EL (cell line): ENCODE measurements at places on chromosomes 4 and X.

- DNase-seq, result no peak
Measured at GRCh38 chrX:79601341-79602131, 234.4 kb upstream of the ITM2A start.

DNA sequence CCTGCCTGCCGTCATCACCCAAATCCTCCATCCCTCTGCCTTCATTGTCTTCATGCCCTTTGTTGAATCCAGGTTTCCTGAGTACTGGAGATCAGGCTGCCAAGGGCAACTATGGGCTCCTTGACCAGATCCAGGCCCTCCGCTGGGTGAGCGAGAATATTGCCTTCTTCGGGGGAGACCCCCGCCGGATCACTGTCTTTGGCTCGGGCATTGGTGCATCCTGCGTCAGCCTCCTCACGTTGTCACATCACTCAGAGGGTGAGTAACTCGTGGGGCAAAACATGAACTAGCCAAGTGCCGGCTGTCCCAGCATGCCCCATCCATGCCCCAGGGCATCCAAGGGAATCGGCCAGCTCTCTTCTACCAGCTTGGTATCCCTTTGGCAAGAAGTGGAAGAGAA lies 19.4 kb downstream of the NLGN3 start:
- no peak for DNase-seq

DNA sequence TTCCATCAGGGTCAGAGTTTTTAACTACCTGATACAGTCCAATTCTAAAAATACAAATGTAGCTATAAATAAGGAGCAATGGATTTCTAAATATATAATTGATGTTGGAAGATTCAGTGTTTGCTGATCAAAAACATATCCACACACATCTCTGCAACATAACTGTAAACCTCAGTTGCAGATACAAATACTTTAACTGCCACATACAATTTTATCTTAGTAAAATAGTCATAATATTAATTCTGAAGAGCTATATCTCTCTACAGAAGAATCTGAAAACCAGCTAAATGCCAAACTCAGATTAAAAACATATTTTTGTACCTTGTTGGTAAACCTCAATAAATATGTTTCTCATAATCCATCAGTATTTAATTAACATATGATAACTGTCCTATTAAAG lies 674.3 kb upstream of the INTU start:
- DNase-seq, result no peak

DNA sequence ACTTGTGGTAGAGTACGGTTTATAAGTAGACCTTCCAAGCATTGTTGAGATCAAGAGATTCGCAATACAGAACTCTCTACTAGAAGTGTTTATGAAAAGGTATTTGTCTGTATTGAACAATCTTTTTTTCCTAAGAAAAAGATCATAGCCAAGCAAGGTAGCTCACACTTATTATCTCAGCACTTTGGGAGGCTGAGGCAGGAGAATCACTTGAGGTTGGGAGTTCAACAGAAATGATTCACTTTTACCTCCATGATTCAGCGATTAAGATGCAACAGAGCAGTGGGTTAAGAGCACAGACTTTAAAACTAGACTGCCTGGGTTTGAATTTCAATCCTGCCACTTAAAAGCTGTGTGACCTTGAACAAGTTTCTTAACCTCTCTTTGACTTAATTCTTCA lies 74.3 kb downstream of the TMEM156 start:
- no peak for DNase-seq

GRCh38 chr4:81180916-81181315 lies 34.1 kb downstream of the PRKG2 start:
- no peak for DNase-seq

DNA sequence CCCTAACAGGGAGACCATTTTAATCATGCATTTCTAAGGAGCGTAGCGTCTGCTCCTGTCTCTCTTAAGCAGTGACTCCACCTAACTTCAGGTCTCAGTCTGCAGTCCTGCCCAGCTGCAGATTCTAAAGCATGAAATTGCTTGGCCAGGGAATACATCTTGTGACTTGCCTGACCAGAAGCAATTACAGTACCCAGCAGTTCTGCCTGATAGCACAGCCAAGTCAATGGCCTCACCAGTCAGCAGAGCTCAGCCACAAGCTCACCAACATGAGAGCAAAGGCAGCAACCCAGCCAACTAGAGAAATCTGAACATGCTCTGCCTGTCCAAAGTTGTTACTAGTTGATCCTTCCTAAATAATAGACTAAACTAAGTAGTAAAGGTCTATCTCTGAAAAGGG lies 2011.9 kb upstream of the PCDH10 start:
- DNase-seq, result no peak

DNA sequence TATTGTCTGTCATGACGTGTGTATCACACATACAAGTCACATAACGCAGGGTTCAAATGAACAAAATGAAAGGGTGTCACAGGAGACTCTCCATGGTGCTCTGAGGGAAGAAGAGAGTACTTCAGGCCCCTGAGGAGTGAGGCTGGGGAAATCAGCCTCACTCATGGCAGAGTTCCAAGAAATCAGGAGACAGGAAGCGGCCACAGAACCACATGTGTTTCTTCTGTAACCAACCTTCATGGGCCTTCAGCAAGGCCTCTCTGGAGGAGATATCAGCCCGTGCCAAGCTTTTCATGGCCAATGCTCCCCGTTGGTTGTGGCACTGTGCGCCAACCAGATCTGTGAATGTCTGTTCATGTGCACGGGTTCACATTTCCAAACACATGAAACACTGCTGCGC lies 76.0 kb downstream of the NAT8L start:
- DNase-seq, result peak; percentile 49

DNA sequence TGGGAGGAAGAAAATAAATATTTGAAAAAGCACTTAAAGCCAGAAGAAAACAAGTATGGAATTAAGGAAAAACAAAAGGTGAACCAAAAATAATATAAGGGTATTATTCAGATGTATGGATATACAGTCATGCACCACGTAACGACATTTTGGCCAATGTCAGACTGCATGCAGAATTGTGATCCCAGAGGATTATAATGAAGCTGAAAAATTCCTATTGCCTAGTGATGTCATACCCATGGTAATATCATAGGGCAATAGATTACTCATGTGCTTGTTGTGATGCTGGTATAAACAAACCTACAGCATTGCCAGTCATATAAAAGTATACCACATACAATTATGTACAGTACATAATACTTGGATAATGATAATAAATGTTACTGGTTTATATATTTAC lies 20.9 kb downstream of the GLRA3 start:
- DNase-seq, result no peak

GRCh38 chrX:43734444-43734843 lies 78.3 kb downstream of the MAOA start:
- no peak for DNase-seq

GRCh38 chrX:2696698-2697215 lies 5.7 kb downstream of the CD99 start:
- DNase-seq, result peak; percentile 92

- DNase-seq, result peak; percentile 77
Measured at GRCh38 chr4:39521253-39521919, 5.9 kb downstream of the UGDH start.

- no peak for DNase-seq
Measured at GRCh38 chrX:10414156-10414824, 206.1 kb downstream of the MID1 start.

GRCh38 chrX:108025954-108026600 lies 18.8 kb upstream of the VSIG1 start:
- DNase-seq, result no peak

DNA sequence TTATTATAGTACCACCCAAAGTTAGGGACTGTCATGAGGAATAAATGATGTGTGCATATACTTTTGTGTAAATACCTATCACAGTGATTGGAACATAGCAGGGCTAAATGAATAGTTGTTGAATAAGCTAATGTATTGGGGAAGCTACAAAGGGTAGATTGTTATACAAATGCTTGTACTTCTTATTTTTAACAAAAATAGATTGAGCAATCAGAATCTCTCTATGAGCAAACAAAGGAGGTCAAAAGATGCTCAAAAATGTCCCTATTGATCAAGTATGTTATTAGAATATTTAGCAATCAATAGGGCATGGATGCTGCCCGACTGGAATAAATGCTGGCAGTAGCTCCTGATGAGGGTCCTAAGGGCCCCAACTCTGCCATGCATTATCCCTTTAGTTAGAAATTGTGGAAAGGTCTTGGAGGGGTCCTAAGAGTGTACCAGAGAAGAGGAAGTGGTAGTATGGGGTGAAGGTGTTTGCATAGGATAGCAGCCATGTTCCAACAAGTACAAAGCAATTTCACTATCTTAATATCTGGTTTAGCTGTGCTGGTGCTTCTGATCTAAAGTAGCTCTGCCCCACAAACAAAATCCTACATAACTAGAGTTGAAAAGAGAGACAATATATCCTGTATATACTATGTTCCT lies 33.1 kb upstream of the TAPT1 start:
- DNase-seq, result no peak

DNA sequence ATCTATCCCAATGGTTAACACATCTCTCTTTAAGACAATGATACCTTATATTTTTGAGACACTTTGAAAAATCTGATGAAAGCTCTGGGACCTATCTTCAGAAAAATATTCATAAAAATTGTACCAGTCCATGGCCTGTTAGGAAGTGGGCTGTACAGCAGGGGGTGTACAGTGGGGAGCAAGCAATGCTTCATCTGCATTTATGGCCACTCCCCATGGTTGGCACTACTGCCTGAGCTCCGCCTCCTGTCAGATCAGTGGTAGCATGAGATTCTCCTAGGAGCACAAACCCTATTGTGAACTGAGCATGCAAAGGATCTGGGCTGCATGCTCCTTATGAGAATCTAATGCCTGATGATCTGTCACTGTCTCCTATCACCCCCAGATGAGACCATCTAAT lies 42.6 kb downstream of the C4orf51 start:
- peak; percentile 5 for DNase-seq

GRCh38 chrX:21408307-21408706 lies 34.1 kb downstream of the CNKSR2 start:
- no peak for DNase-seq

DNA sequence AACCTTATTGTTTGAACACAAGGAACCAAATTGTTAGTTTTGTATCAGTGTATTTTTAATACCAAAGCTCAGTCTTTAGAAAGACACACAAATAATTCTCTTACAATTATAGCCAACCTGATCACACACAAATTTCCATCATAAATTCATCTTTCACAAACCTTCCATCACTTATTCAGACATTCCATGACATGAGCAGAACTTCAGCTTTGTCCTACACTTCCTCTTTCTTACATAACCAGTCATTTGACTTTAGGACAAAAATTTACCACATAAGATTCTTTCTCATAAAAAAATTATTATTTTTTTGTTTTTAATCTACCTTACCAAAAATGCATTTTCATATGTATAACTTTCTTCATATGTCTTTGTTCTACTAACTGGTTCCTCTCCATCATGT lies 312.2 kb downstream of the GALNTL6 start:
- DNase-seq, result no peak

- no peak for DNase-seq
Measured at GRCh38 chr4:30450474-30450873, 269.7 kb upstream of the PCDH7 start.

DNA sequence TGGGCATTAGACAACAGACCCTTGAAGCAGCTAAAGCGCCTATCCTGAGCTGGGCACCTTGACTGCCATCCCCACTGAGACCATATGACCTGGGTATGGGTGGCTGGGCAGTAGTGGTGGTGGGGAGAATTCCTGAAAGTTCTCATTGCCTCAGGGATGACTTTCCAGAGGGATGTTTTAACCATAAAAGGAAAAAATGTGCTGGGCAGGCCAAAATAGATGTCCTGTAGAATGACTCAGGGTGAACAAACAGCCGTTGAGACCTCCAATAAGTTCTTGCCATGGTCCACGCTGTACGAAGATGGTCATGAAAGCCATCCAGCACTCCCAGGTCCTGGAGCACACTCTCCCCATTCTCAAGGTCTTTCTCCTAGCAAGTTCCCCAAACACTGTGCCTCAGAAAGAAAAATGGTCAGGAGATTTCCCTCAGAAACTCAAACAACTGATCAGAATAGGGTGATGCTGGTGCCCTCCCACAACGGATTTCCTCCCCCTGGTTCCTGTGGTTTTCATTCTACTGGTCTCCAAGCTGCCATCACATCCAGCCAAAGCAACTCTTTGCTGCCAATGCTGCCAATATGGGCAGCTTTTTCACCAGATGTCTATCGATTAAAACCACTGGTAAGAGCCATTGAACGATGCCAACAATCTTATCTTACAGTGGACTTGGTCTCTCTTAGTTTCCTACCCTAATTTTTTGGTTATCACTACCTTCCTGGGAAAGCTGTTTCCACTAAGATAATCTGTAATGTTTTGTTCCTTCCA lies 11.2 kb downstream of the CDKN2AIP start:
- DNase-seq, result peak; percentile 66

GRCh38 chr4:2044119-2044485 lies 15.0 kb upstream of the NAT8L start:
- DNase-seq, result no peak

DNA sequence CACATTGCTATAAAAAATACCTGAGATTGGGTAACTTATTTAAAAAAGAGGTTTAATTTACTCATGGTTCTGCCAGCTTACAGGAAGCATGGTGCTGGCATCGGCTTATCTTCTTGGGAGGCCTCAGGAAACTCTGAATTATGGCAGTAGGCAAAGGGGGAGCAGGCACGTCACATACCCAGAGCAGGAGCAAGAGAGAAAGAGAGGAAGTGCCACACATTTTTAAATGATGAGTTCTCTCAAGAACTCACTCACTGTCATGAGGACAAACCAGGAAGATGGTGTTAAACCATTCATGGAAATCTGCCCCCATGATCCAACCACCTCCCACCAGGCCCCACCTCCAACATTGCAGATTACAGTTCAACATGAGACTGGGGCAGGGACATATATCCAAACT lies 10.0 kb upstream of the AFF1 start:
- peak; percentile 89 for DNase-seq

DNA sequence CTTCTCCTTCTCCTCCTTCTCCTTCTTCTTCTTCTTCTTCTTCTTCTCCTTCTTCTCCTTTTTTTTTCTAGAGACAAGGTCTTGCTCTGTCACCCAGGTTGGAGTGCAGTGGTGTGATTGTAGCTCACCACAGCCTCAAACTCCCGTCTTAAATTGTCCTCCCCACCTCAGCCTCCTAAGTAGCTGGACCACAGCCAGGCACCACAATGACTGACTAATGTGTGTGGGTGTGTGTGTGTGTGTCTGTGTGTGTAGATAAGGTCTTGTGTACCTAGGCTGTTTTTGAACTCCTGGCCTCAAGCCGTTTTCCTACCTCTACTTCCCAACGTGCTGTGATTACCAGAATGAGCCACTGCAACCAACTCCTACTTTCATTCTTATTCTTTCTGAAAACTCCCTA lies 390.9 kb downstream of the ADAM29 start:
- peak; percentile 9 for DNase-seq

GRCh38 chrX:137999552-137999951 lies 433.6 kb downstream of the ZIC3 start:
- DNase-seq, result no peak

GRCh38 chr4:2246384-2247127 lies 4.6 kb upstream of the HAUS3 start:
- no peak for DNase-seq

- no peak for DNase-seq
Measured at GRCh38 chr4:2725380-2725779, 30.8 kb downstream of the TNIP2 start.
